ENCODE measurements at places on chromosomes 13 and 19. TPM values are rescaled to one million over a fixed set of nuclear protein-coding genes. Genes with fewer than 3 reads are reported as not detected.

The CEACAM16 gene
- total RNA-seq = not detected

The FAM124A gene
- 30.3 TPM for total RNA-seq

The SHANK1 gene
- total RNA-seq = 0.39 TPM

The CRX gene
- total RNA-seq = not detected

The MISP3 gene
- 5.4 TPM for total RNA-seq

The SPTBN4 gene
- total RNA-seq = 2.1 TPM

The NCAN gene
- total RNA-seq = not detected

The SRRM5 gene
- total RNA-seq = 0.42 TPM

The THSD1 gene
- total RNA-seq = 7.5 TPM

The SLITRK5 gene
- total RNA-seq = 0.42 TPM

The FAM187B gene
- total RNA-seq = not detected

GRCh38 chr13:42880056-42880605, 98.7 kb downstream of the FAM216B start:
- DNase-seq = no peak

GRCh38 chr19:28881616-28882015, 331.3 kb downstream of the UQCRFS1 start:
- no peak for DNase-seq

DNA sequence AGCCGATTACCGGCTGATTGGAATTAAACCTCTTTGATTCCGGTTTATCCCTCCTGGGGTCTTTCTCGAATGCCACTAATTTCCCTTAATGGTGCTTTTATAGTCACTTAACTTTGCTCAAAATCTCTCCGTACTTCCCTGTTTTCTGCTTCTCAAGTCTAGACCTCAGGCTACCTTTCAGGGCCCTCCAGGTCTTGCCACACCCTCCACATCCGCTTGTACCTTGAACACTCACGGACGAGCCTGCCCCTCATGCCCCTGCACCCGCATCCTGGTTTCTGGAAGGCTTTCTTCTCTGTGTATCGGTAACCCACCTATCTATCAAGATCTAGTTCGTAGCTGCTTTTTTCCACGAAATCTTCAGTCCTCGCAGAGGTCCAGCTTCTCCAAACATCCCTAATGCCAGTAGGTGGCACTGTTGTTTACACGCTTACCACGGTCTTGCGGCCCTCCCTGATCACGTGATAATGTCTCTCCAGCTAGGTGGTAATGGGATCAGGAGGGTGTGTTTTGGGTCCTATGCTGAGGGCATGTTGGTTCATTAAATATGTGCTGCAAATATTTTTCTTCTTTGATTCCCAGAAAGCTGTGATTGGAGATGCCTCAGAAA, 13.8 kb downstream of the ATP12A start:
- DNase-seq = no peak

GRCh38 chr13:99015606-99016490, 38.0 kb upstream of the DOCK9 start:
- no peak for DNase-seq

DNA sequence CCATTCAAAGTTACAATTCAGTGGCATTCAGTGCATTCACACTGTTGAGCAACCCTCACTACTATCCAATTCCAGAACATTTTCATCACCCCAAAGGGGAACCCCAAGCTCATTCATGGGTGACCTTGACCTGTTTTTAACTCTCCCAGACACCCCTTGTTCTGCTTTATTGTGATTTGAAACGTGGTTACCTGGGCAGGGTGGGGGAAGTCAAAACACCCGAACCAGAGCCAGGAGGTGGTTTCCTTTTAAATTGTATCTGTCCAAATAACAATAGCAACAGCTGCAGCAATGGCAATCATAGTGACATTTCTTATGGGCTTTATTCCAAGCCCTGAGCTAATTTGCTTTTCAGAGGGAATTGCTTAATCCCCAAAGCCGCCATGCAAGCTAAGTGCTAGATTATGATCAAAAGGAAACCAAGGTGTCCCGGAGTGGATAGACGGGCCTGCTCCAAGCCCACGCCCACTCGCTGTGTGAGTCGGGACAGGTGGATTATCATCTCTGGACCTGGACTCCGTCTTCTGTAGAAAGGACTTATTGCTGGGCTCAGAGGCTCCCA, 6.1 kb downstream of the PTGIR start:
- DNase-seq = no peak

- DNase-seq = no peak
These were observed 111.8 kb downstream of the SGCG start for GRCh38 chr13:23292586-23292985.

DNA sequence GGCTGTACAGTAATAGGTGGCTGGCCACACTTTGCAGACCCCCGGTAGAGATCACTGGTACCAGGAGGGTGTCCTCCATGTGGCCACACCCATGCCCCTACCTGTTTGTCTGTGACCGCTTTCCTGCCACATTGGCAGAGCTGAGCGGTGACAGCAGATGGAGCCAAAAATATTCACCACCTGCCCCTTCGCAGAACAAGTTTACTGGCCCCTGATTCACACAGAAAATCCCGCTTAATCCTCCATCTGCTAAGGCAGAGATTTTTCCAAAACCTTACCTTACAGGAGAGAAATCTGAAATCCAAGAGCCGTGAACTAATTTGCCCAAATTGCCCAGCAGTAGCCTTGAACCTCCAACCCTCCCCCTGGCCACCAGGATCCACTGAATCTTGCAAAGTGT, 52.1 kb downstream of the MYO9B start:
- DNase-seq = no peak

DNA sequence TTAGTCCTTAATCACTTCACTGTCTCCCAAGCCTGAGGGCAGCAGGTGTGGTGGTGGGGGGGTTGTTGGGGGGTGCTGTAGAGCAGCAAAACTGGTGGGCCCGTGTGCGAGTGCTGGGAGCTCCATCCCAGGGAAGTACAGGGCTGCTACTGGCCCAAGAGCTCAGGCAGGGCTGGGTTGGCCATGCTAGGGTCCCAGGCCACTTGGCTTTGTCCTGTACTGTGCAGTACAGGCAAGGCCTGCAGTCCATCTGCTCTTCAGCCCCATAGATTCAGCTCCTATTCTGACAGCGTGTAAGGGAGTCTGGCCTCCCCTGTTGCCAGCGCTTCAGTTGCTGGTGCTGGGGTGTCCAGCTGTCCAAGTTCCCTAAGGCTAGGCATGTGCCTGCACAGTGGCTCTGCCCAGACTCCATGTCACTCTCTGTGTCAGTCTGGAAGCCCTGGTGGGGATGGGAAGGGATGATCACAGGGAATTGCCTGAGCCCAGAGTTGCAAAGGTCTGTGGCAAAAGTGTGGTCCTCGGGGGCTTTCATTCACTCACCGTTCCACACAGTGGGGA, 1261.7 kb downstream of the EFNB2 start:
- no peak for DNase-seq

DNA sequence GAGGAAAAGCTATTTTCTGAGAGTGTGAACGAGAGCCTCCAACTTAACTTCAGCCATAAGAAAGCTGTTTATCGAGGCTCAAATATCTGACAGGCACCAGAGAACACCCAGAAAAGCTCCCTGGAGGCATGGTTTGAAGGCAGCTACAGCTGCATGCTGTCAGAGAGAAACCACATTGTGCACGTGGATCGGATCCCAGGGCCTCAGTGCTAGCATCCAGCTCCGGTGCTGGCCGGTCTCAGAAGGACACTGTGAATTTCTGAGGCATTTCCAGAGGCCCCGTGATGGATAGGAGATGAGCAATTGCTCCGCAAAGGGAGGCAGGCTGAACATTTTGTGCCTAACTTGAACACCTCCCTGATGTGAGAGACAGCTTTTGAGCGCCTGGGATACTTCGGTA, 315.7 kb downstream of the FGF9 start:
- no peak for DNase-seq

- no peak for DNase-seq
These were observed 58.5 kb downstream of the DGKH start for GRCh38 chr13:42106998-42107397.

DNA sequence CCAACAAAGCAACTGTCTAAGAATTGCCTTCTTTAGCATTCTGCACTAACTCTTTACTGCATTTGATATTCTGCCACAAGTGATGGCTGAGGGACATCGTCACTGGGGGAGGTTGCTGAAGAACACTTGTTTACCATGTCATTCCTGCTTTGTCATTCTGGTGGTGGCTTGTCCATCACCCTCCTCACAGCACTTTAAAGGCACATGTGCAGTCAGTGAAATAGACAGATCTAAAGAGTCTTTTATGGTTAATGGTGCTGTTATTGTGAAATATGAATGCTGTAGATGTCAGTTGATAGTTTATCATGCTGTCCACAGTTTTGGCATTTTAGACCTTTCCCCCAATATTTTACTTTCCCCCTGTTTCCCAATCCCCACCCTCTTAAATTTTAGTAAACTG, 120.9 kb upstream of the TSC22D1 start:
- no peak for DNase-seq

- no peak for DNase-seq
These were observed 22.4 kb upstream of the ARHGEF18 start for GRCh38 chr19:7326105-7326877.

DNA sequence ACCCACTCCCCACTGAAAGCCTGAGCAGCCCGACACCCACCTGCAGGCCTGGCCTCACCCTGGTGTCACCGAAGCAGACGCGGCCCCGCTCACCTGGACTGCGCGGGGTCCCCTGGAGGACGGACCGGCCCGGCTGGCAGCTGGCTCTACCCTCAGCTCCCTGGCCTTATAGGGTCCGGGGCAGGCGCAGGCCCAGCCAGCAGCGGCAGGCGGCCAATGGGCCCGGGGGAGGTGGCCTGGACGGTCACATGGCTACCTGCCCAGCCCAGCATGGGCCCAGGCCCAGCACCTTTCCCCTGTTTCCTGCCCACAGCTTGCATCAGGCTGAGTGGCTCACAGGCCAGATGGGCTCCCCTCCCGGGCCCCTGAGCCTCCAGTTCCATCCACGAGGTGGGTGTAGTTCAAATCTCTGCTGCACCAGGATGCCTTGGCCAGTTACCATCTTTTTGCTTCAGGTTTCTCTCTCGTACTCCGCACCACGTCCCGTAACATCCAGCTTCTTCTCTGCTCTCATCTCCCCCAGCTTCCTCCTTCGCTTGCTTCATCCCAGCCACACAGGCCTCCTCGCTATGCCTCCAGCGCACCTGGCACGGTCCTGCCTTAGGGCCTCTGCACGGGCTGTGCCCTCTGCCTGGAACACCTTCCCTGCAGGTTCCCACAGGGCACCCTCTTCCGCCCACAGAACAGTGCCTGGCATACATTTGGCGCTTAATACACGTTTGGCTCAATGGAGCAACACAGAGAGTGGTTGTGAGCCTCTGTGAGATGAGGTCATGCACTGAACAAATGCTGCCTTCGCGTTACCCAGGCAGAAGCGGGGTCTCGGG, at the start of gene PLIN4:
PLIN4 (minus strand) TSS at position 142 of the 827 bp plus-strand sequence. CDS start 214 bp downstream, outside the sequence.
- DNase-seq = no peak

DNA sequence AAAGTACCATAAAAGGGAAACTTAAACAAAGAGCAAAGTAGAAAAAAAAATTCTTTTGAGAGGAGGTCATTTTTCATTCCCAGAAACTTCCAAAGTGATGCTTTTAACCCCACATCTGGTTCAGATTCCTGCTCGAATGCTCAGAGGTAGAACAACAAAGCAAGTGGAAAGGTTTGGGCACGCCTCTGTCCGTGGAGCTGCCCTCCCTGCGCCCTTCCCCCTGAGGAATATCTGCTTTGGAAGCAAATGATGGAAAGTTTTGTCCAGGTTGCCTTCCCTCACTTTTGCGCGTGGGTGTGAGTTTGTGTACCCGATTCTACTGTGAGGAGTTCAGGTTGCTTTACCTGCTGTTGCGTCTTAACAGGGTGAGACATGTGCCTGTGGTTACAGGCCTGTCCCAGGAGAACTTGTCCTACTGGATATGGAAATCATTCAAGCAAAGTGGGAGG, 110.2 kb downstream of the KLF5 start:
- no peak for DNase-seq

- no peak for DNase-seq
These were observed 48.0 kb upstream of the ADGRE5 start for GRCh38 chr19:14333101-14333871.

DNA sequence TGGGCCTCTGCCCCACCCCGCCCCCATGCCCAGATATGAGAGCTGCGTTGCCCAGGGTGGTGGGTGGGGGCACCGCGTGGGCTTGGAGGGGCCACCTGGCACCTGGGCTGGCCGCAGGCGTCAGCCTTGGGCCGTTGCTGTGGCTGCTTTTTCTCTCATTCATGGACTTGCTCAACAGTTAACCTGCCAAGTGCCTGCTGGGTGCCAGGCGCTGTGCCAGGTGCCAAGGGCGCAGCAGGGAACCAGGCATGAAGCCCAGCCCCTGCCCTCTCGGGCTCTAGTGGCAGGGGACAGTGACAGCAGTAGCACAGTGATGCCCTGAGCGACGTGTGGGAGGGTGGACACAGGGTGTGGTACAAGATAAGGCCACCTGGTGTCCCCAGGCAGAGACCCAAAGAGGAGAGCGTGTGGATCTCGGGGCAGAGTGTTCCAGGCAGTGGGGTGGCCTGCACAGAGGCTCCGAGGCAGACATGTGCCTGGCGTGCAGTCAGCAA, 28.1 kb downstream of the DHX34 start:
- DNase-seq = no peak

- DNase-seq = peak; percentile 97
These were observed at the start of gene FARSA for GRCh38 chr19:12933287-12934072. Gene FARSA, minus strand, starts transcription at chr19:12933711. Its CDS starts 15 bp downstream, at chr19:12933696.

- no peak for DNase-seq
These were observed 39.4 kb downstream of the VAV1 start for GRCh38 chr19:6811906-6812305.

DNA sequence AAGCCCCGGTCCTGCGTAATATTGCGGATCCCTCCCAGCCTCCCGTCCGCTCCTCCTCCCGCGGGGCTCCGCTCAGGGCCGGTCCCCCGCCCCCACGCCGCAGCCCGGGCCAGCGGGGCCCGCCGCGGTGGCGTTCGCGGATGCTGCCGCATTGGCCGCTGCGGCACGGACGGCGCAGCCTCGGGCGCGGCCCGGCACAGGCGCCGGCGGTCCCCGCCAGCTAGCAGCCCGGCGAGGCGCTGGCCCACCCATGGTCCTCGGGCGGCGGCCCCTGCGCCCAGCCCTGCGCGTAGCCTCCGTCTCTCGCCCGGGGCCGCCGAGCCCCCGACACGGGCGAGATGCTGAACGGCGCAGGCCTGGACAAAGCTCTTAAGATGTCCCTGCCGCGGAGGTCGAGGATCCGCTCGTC, at the start of gene ATP8A2:
ATP8A2 (plus strand) TSS at position 100 of the 409 bp plus-strand sequence; CDS start at position 339, 239 bp downstream.
- DNase-seq = no peak

GRCh38 chr13:85406269-85406975, 392.8 kb downstream of the SLITRK6 start:
- no peak for DNase-seq

- DNase-seq = no peak
These were observed 43.9 kb downstream of the RCBTB2 start for GRCh38 chr13:48488995-48489394.

DNA sequence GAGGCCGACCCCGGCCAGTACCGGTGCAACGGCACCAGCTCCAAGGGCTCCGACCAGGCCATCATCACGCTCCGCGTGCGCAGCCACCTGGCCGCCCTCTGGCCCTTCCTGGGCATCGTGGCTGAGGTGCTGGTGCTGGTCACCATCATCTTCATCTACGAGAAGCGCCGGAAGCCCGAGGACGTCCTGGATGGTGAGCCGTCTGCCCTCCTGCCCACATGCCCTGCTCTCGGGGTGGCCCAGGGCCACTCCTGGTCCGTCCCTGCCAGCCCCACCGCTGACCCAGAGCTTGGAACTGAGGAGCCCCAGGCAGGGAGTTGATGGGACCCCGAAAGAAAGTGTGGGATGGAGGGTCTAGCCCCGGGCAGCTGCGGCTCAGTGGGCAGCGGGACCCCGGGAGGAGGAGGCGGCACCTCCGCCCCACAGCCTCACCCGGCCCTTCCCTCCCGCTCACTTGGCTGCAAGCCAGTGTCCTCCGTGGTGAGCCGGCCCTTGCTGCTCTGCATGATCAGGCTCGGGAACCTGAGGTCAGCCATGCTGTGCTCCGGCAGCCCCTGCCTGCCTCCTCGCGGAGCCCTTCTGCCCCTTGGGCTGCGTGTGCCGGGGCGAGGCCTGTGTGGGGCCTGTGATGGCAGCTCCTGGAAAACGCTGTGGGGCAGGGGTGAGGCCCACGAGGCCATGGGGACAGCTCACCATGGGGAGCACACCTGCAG, 8.1 kb upstream of the HCN2 start:
- DNase-seq = no peak

All from esophagus muscularis mucosa (tissue), 4 donors.